ENCODE measurements at places on chromosomes 1 and 21.

GRCh38 chr1:199466961-199467360 lies 560.5 kb upstream of the NR5A2 start:
- DNase-seq, result no peak

DNA sequence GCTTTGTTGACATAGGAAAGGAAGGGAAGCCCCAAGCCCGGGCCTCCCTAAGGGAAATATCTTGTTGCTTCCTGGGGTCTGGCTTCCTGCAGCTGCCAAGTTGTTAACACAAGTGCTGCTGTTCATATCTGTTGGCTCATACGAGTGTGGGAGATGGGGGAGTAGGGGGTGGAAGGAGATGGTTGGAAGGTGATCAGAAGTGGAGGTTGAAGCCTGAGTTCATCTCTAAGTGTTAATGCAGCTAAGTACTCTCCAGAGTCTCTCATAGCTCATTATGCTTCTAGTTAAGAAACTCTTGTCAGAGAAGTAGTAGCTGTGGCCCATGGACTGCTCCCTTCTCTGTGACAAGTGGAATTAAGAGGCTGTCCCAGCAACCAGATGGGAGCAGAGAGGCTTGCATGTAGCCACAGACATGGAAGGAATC lies 319.2 kb upstream of the SPAG17 start:
- no peak for DNase-seq

DNA sequence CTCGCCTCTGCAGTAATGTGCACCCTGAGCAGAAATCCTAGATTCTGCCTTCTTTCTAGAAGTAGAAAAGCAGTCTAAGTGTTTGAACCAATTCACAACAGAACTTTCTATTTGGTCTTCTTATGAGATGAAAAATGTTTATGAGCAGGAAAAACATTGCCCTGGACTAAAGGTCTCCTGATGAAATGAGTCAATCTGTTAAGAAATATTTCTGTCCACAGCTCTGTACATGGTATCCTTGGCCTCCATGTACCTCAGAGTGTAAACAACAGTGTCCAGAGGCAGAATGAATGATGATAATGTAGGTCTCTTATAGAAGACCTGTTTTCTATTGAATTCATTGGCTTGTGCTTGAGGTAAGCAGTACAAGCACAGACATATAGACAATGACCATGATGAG lies 6.2 kb upstream of the APCS start:
- DNase-seq, result no peak

- no peak for DNase-seq
These were observed 100.4 kb upstream of the ETV3 start for GRCh38 chr1:157238585-157238984.

- no peak for DNase-seq
These were observed 5.3 kb downstream of the ATP8B2 start for GRCh38 chr1:154330669-154331068.

- no peak for DNase-seq
These were observed 125.6 kb upstream of the LMO4 start for GRCh38 chr1:87202922-87203655.

DNA sequence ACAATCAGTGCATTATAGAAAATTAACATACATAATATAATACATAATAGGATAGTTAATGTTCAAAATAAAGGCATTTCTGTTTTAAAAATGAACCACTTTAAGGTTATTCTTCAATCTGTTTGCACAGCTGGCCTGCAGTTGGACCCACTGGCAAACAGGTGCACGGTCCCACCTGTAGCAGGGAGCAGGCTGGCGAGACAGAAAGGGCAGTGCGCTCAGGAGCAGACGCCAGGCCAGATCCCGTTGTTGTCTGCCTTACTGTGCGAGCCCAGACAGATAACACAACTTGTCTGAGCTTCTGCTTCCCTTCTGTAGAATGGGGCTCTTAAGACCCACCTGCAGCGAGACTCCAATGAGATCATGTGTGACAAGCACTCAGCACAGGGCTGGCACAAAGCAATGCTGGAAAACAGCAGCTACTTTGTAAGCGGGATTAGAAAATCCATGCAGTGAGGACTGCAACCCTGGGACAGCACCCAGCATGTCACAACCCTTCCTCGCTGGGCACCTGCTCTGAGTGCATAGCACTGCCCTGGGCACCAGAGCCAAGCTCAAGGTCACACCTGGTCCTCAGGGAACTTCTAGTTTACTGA lies 33.5 kb downstream of the VPS26C start:
- no peak for DNase-seq

DNA sequence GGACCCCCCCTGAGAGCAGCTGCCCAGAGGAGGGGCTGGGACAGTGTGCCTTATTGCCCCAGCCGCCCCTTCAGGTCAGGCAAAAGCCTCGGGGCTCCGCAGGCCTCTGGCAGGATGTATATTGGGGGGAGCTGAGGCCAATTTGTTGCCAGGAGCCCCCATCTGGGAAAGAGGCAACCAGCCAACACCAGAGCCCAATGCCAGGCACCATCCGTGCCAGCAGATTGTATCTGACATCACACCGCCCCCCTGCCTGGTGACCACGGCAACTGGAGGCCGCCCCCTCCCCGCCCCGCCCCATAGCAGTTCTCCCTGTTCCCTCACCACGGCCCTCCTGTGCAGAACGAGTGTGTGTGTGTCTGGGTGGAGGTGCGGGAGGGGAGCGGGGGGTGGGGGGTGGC lies 3.6 kb upstream of the PLEKHG5 start:
- no peak for DNase-seq

- DNase-seq, result no peak
These were observed 61.7 kb downstream of the GALNT2 start for GRCh38 chr1:230128569-230129285.

GRCh38 chr1:40264354-40264781 lies 6.3 kb downstream of the ZMPSTE24 start:
- DNase-seq, result no peak

DNA sequence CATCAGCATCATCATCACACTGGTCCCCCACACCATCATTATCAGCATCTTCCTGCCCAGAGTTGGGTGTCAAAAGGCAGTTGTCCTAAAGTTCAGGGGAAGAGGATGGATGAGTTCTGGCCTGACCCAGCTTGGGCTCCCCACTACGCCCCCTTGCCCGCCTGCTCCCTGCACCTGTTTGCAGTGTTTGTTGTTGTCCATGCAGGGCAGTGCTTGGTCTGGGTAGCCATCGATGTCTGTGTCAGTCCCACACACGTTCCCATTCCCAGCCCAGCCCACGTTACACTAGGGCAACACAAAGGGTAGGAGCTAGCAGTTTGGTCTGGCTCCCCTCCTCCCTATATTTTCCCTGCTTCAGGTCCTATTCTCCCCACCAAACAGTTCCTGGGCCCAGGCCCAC lies 6.8 kb downstream of the THBS3 start:
- DNase-seq, result no peak

DNA sequence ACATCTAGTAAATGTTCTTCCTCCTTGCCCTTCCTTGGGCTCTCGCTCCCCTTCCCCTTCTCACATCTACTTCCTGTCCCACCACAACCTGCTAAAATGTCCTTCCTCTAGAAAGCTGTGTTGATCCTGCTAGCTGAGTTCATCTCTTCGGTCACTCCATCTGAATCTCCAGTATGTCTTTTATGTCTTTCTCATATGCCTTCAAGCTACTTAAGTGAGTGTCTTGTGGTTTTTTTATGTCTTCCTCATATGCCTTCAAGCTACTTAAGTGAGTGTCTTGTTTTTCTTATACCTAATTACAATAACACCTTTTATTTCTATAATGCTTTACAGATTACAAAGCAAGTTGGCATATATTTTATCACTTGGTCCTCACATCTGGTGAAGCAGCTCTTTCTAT lies 33.9 kb downstream of the CSF1 start:
- no peak for DNase-seq

- DNase-seq, result no peak
These were observed 12.6 kb downstream of the ZC3H12A start for GRCh38 chr1:37486680-37487618.

DNA sequence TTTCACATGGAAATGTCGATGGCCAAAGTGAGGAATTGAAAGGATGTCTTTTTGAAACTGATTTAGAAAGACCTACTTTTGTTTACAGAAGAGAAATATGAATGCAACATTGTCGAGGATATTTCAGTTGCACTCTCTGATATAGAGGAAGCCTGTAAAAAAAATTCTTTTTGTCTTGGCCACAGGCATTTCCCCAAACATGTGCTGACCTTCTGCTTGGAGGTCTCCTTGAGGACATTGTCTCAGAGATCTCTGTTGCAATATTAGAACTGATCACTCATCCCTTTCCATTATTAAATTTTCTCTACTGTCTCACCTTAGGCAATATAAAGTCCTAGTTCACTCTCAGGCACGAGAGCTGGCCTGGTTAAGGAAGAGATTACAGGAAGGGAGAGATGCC lies 16.0 kb downstream of the S100A11 start:
- no peak for DNase-seq

- DNase-seq, result no peak
These were observed 5.6 kb downstream of the WNT9A start for GRCh38 chr1:227942021-227942715.

DNA sequence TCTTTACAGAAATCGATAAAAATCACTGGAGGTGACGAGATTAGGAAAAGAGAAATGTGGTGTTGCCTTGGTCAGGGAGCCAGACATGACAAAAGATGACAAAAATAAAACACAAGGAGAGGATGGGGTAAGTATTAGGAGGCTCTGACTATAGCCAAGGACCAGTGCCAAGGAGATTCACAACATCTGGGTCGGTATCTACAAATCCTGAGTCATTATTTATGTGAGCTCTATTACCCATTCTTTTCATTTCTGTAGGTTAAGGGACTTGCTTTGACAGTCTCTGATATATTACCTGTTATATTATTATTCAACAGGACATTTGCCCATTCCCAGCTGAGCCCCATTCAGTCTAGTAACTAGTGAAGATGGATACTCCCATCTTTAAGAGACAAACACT lies 120.8 kb downstream of the TYW3 start:
- no peak for DNase-seq

- DNase-seq, result no peak
These were observed 20.8 kb upstream of the IL10 start for GRCh38 chr1:206792939-206793607.

DNA sequence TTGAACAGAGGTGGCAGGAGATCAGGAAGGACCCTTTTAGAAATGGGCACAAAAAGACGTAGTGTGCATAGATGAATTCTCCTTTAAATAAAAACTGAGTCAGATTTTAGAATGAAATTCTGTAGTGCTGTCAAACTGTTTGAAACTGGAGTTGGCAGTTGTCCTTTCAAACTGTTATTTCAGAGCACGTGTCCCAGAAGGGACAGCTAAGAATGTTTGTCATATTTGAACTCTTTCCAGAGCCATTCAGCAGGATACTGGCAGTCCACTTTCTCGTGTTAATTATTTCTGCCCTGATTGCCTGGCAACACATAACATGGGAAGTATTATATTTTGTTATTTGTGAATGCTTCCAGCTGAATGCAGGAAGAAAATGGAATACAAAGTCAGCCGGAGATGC lies 212.3 kb upstream of the DPYD start:
- DNase-seq, result no peak

GRCh38 chr1:228048120-228048519 lies 34.4 kb upstream of the ARF1 start:
- no peak for DNase-seq

GRCh38 chr1:67769633-67770256 lies 63.5 kb downstream of the GNG12 start:
- DNase-seq, result no peak

GRCh38 chr1:225911191-225912130 lies 12.6 kb downstream of the PYCR2 start:
- DNase-seq, result no peak

- no peak for DNase-seq
These were observed 43.2 kb downstream of the OLIG1 start for GRCh38 chr21:33113131-33113530.

- DNase-seq, result no peak
These were observed 20.8 kb upstream of the MACF1 start for GRCh38 chr1:39183503-39184353.

GRCh38 chr21:26599261-26599660 lies 26.2 kb upstream of the CYYR1 start:
- DNase-seq, result no peak

- no peak for DNase-seq
These were observed 142.3 kb upstream of the ZC3H12A start for GRCh38 chr1:37332126-37332525.
